ENCODE measurements at places on chromosomes 11 and 22.
A peak's percentile ranks its signal among the peaks of the same experiment; 100 is the strongest.

- no peak for DNase-seq
Observed at GRCh38 chr11:123239191-123240150, 44.4 kb upstream of the CLMP start.

GRCh38 chr11:116454020-116454645 is 318.7 kb downstream of the BUD13 start:
- peak; percentile 85 for DNase-seq

GRCh38 chr22:17477391-17477833 is 85.9 kb upstream of the SLC25A18 start:
- peak; percentile 50 for DNase-seq

DNA sequence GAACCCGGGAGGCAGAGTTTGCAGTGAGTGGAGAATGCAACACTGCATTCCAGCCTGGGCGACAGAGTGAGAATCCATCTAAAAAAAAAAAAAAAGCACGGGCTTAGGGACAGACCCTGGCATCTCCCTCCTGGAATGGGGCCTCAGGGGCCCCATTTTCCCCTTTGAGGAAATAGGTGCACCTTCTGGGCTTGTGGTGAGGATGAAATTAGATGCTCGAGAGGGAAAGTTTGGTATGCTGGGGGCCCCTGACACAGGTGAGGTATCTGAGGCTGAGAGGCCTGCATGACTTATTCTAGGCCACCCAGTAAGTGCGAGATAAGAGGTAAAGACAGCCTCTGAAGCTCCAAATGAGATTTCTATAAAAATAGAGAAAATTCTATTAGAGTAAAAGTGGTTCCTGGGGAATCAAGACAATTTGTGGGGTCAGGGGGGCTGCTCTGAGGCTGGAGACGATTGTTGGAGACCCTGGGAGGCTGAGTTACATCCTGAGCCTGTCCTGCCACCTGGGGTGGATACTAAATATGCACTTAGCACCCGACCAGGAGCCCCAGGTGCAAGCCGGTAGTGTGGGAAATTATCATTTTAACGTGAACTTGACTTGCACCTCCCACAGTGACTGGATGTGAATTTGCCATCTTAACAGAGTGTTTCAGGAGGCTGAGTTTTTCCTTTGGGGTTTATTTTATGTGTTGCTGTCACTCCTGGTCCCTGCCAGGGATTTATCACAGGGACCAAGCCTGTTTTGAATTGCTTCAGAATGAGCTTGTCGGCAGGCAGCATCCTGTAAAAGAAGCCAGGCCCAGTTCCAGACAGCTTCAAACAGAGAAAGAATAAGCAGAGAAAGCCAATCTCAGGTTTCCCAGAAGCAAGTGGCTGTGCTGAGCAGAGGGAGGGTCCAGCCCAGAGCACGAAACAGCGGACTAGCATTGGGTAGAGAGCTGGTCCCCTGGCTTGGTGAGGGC is 48.4 kb upstream of the TSKU start:
- DNase-seq, result peak; percentile 33

DNA sequence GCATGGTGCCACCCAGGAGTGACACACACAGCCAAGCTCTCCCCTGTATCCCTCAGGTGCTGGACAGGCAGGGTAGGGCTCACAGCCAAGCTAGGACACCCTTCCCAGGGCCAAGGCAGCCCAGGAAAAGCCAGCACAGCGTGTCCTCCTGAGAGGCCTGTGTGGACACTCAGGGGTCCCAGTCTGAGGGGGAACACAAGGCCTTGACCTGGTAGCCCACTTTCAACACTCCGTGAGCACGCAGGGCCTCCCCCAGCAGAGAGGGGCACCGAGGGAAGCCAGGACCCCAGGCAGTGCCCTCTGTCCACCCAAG is 24.9 kb downstream of the OSBPL5 start:
- DNase-seq, result no peak

All from NCI-H69 (cell line).